ENCODE measurements at places on chromosomes 5 and 9.

- no peak for DNase-seq
Observed at GRCh38 chr5:115028557-115028956, 141.2 kb downstream of the TRIM36 start.

DNA sequence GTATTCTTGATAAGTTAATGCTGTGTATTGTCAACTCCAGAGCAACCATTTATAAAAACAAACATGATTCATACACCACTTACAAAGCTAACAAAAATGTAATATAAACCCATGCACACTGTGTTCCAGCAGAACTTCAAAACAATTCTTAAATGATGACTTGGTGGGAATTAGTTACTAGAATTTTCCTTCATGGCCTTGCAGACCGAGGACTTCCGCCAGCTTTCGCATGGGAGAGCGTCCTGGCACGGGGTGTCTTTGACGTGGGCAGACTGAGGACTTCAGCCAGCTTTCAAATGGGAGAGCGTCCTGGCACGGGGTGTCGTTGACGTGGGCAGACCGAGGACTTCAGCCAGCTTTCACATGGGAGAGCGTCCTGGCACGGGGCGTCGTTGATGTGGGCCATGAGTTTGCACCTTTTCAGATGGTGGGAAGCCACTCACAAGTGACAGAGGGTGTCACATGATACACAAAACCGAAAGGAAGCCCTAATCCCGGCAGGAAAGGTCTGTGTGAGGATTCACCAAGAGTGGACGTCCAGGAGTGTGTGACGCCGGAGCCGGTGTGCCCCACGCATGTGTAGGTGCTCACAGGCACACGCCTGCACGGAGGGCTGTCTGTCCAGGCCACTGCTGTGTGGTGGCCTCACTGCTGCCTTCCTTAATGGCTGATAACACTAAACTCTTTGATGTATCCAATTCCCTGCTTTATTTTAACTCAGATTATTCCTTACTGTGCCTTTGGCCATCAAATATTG is 211.3 kb upstream of the IRX4 start:
- DNase-seq: peak; percentile 71

DNA sequence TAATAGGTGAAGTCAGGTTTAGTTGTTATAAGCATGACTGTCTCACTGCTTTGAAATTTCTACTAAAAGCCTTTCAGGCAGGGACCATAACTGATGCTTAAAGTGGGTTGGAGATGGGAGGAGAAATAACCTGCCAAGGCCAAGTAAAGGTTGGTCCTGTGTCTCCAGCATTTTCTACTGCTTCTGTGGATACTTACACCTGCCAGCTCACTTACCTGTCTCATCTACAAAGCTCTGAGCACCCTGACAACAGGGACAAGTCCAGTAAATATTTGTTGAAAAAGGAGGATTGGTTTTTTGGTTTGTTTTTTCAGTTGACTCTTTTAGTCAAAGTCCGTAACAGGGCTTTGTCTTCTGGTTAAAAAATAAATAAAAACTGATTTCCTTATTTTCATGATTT is 38.6 kb downstream of the GRAMD2B start:
- no peak for DNase-seq

DNA sequence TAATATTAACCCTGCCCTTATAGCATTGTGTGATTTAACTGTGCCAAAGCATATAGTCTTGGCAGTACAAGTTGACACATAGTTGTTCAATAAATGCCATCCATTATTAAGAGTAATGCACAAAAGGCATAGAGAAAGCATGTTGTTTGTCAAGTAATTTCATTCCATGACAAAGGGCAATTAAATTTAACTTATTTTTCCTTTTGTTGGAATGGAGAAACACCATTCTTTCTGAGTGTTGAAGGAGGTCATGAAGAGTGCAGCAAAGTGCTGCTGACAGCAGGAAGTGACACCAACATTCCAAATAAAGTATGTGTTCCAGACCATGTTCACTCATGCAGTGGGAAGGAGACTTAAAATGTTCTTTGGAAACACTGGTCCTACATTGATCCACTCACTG is 29.1 kb downstream of the ANKDD1B start:
- no peak for DNase-seq

- no peak for DNase-seq
Observed at GRCh38 chr5:72020161-72020983, 86.9 kb upstream of the MAP1B start.

GRCh38 chr9:131621551-131622358 is 76.4 kb downstream of the PRRT1B start:
- no peak for DNase-seq

DNA sequence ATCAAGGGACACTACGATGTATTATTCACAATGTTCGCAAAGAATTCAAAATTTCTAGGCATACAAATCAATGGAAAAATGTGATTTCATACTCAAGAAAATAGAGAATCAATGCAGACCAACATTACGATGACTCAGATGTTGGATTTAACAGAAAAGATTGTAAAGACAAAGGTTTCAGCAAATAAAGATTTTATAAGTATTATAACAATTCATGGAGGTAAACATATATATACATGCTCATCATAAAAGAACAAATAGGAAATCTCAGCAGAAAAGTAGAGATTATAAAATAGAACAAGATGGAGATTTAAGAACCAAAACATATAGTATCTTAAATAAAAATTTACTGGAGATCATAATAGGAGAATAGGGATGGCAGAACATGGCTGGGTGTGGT is 93.4 kb upstream of the JAK2 start:
- no peak for DNase-seq
